ENCODE measurements at places on chromosomes 2 and 18.

DNA sequence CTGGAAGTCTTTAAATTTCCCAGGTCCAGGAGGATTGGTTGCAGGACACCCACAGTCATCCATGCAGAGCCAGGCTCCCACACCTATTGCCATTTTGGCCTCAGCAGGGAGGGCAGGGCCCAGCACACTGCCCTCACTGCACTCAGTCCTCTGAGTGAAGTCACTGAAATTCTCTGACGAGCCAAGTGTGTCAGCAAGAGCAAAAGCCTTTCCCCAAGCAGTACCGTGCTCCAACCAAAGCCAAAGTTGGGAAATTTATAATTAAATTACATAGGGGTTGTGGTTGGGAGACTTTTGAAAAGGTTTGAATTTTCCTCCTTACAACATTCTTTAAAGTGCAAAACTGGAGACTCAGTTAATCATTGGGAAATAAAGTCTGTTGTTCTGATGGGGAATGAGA is 98.5 kb upstream of the CD226 start:
- no peak for DNase-seq

DNA sequence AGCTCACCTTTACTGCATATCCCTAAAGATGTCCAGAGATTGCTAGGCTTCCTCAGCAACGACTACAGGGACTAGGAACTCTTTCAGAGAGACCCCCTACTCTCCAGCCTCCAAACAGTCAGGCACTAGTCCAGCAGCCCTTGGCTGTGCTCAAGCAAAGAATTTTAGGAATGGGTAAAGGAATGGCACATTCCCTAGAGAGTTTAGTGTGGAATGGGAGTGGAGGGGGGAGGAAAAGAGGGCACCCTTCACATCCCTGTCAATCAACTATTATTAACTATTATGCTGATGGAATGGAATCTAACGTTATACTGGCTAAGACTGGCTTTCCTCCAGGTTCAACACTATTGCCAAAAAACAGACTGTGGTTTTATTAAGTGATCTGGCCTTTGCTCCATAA is 64.8 kb downstream of the IKZF2 start:
- no peak for DNase-seq

DNA sequence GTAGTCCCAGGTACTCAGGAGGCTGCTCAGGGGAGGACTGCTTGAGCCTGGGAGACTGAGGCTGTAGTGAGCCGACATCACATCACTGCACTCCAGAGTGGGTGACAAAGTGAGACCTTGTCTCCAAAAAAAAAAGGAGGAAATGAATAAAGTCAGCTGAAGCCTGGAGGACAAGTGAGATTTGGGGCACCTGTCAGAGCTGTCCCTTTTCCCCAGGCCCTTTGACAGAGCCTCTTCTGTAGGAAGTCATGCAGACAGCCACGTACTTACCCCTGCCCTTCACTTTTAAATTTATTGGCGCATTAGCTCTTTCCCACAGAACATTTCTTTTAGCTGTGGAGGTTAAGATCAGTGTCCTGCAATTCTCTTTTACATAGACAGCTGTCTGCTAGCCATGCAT is 151.0 kb upstream of the DNMT3A start:
- no peak for DNase-seq

- DNase-seq: no peak
These were observed 127.4 kb upstream of the SLC8A1 start for GRCh38 chr2:40579247-40579646.

DNA sequence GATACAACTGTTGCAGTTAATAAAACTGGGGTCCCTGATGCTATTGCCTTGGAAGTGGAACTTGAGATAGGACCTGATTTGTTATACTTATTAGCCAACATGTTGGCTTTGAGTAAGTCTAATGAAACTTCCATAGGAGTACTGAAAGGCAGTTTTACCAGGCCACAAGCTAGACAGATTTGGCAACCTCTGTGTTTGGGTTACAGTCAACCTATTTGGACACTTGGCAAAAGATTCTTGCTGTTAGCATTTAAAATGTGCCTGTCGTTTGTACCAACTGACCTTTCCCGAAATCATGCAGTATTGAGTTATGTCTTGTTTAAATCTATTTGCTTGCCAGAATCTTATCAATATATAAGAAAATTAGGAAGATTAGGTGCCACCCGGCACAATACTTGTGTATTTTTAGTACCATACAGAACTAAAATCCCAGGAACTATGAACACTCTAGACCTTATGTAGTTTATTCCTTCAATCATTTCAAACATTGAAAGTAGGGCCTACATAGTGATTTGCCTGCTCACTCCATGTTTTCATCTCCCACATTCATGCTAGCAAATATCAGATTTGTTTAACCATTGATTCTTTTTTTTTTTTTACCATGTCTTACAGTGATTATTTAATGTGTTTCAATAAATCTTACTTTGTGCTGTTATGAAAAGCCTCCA is 35.5 kb upstream of the UPP2 start:
- no peak for DNase-seq

GRCh38 chr2:128625421-128625820 is 306.8 kb upstream of the HS6ST1 start:
- DNase-seq: no peak

DNA sequence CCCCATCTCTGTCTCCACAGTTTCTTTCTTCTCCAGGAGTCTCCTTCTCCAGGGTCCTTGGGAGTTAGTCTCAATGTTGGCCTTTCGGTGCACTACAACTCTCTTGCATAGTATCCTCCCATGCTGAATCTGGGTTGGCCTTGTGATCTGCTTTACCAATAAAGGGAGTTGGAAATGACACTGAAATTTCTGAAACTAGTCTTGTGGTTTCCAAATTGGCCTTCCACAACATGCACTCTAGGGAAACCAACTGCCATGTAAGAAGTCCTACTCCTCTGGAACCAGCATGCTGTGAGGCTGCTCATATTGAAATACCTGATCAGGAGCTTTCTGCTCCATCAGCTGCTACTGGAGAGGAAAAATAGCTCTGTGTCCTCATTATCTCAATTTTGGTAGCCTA is 9.9 kb upstream of the ABHD3 start:
- DNase-seq: no peak

GRCh38 chr2:14306268-14306861 is 326.2 kb upstream of the LRATD1 start:
- DNase-seq: no peak

DNA sequence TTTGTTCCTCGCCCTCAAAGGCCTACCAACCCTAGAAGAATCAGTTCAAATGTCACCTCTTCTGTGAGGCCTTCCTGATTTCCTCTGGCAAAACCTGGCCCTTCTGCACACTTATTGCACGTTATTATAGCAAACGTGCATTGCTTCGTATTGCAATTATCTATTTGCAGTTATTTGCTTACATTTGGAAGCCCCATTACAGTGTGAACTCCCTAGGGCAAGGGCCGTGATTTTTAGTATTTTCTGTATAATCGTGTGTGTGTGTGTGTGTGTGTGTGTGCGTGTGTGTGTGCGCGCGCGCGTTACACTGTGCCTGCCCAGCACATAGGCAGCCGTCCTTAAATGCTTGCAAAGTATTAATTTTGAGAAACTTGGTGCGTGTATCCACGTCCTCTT is 460 bp upstream of the SEMA4F start:
- no peak for DNase-seq

GRCh38 chr18:404061-404636 is 96.4 kb downstream of the COLEC12 start:
- DNase-seq: no peak

- DNase-seq: no peak
These were observed 74.7 kb upstream of the MGAT4A start for GRCh38 chr2:98805412-98806171.

- no peak for DNase-seq
These were observed 75.8 kb downstream of the MBD2 start for GRCh38 chr18:54148678-54149077.

GRCh38 chr2:59930430-59930829 is 623.0 kb downstream of the BCL11A start:
- no peak for DNase-seq

- no peak for DNase-seq
These were observed 4.5 kb upstream of the CREB1 start for GRCh38 chr2:207525296-207525695.

- no peak for DNase-seq
These were observed 27.4 kb downstream of the SERTAD2 start for GRCh38 chr2:64626146-64626809.

DNA sequence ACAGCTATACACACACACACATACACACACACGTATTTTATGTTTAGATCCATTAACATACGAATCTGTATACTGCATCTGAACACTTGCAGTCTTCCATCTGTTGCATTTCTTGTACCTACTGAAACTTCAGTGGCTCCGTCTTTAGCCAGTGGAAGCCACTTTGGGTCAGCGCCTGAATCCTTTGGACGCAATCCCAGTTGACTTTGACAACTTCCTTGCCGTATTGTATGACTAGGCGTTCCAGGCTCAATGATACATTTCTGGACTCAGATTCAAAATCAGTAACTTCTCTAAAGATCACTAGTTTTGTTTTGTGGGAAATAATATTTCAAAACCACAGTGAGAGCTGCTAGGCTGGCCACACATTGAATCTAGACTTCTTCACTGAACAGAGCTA is 101.5 kb upstream of the GPC1 start:
- DNase-seq: no peak

- peak; percentile 61 for DNase-seq
These were observed 34.0 kb downstream of the UXS1 start for GRCh38 chr2:106159866-106160785.

DNA sequence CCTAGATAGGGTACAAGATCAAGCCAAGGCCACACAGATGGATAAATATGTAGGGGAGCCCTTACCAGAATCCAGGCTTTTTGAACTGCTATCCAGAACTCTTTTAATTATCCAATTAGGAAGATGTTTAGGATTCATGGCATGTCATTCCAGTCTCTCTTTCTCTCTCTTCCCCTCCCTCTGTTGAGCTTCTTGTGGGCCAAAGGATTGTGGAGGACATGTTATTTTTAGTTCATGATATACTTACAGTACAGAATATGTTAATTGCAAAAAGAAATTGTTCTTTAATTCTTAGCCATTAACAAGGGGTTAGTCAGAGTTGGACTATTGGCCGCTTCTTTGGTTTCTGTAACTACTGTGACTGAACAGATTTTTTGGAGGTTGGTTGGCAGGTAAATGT is 113.0 kb downstream of the SETBP1 start:
- DNase-seq: no peak

DNA sequence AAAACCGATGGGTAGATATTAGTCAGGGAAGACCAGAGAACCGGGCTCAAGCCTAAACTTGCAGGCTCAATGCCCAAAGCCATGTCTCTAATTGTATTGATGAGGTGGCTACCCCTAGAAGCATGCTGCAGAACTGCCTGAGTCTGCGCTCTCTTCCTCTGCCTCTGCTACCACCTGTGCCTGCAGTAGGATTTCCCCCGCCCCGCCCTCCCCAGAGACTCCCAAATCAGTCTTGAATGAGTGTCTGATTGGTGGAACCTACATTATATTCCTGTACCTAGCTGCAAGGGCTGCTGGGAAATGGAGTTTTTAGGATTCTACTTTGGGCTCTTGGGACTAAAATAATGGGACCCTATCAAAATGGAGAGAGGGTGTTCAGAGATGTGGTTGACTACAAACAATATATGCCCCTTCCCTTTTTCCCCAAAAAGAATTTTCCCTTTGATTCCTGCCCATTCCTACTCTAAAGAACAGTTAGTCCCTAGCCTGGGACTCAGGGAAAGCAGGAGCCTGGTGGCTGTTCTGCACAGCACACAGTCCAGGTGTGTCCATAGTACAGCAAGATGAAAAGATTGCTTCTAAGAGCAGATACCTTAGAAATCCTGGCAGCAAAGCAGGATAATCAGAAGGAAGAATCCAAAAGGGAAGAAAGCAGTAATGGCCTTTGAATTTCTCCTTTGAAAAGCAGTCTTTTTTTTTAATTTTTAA is 12.5 kb downstream of the GRP start:
- DNase-seq: no peak

DNA sequence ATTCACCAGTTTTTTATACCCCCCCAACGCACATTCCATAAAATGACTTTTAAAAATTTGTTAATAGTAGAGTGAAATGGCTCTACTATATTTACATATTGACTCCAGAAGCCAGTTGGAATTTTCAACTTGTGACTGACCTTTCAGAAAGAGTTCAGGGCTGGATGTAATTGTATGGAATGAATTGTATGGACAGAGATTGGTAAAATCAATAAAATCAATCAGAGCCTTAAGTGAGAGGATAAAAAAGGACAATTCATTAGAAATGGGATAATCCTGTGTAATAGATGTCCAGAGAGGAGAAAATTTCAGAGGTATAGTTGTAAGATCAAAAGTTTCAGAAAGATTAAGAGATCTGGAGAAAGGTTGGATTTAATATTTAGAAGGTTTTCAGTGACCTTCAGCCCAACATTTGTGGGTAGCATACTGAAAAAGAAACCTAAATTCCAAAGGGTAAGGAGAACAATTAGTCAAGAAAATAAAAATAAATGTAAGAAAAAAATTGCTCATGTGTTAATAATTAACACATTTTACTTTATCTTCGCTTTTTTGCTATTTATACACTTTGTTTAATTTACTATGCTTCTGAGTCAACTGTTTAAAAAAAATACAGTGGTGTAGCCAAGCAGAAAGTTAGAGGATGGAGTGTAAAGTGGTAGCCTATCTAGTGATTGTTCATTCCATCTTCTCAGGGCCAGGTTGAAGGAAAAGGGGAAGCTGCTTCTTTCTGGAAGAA is 385.4 kb upstream of the TMEFF2 start:
- no peak for DNase-seq

DNA sequence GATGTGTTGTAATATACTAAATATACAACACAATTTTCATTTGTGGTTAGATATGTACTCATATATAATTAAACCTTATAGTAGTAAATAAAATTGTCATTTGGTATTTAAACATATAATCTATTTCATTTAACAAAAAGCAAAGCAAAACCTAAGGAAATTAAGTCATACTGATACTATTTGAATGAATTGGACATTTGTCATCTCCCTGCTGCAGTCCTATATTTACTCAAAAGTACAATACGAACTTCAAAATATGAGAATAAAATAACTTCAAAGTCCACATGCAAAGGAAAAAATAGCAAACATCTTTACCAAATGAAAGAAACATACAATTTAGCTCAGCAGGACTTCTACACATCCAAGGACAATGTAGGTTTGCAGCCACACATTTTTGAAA is 11.8 kb upstream of the HAT1 start:
- DNase-seq: no peak

DNA sequence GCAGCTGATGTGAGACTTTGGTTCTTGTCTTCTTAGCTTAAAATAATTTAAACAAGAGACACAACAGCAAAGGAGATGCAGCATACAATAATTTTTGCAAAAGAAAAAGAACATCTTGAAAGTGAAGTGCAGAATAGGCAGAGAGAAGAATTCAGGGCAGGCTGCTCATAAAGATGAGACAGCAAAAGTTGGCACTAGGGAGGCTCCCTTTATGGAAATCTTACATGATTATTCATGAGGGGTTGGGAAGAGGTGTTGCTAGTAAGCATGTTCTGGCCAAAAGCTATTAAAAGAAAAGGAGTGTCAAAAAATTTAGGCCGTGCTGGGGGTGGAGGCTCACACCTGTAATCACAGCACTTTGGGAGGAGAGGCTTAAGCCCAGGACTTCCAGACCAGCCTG is 4.2 kb upstream of the ALPP start:
- DNase-seq: no peak
